ENCODE measurements at places on chromosomes 7 and 10. TPM values are rescaled to one million over a fixed set of nuclear protein-coding genes. Genes with fewer than 3 reads are reported as not detected.

DNA sequence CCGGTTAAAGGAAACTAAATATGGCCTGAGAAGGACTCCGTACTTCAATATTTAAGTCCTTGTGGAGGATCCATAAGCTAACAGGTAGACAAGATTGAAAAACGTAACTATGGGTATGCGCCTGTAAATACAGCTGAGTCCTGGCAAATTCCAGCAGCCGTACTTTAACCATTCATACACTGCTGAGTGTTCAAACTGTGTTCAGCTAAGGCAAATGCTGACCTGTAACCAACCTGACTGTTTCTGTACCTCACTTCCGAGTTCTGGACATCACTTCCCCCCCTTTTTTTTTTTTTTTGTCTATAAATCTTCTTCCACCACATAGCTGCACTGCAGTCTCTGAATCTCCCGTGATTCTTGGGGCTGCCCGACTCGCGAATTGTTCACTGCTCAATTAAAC is 69.1 kb downstream of the SRPK2 start:
- ATAC-seq, result no peak

DNA sequence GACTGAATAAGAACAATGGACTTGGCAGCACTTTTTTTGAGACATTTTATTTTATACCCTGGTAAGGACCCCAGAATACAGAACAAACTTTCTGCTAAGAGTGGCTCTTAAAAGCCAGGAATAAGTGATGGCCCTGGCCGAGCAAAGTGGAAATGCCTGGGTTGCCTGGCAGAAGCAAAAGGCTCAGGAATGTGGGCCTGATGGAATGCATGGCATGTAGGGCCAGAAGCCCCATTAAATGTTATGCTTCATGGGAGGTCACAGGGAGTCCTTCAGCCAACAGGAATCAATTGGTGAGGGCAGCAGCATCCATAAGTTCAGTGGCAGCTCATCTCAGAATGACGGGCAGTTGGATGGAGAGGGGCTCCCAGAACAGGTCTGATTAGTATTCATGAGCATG is 301.5 kb upstream of the CACNA2D1 start:
- no peak for ATAC-seq

- ATAC-seq, result no peak
These were observed 7.8 kb upstream of the LIPM start for GRCh38 chr10:88794731-88795130.

- ATAC-seq, result peak; percentile 97
These were observed 272.3 kb downstream of the TRIL start for GRCh38 chr7:28685644-28686417.

- ATAC-seq, result no peak
These were observed 629.6 kb upstream of the MGMT start for GRCh38 chr10:128837478-128837877.

- ATAC-seq, result no peak
These were observed 256.7 kb upstream of the GNAI1 start for GRCh38 chr7:79877874-79878465.

DNA sequence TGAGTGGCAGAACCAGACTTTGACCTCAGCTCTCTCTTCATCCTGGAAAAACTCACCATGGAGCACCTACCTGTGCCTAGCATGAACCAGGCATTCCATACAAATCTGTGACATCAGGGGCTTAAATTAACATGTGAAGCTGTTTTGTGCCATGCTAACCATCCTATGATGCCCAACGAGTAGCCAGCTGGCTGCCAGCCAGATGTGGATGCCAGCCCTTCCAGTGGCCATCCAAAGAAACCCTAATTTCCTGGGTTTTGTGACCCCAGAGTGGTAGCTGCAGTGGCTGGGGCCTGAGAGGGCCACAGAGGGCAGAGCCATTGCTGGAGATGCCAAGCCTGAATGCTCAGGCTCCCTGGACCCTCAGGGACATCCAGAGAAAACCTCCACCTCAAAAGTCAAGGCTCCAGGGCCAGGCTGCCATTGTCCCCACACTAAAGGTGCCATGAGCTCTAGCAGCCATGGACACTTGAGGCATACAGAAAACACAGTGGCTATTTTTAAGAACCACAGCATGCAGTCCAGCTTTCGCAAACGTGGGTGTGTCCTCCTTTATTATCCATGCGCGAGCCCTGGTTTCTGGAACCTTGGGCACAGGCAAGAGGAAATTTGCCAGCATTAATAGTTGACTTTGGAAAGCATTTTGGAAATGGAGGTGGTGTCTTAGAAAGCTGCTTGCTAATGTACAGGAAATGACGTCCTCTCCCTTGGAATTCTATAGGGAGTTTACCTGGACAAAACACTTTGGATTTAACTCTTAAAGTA is 6.0 kb downstream of the CPXM2 start:
- ATAC-seq, result peak; percentile 58

- ATAC-seq, result no peak
These were observed 52.5 kb upstream of the USP6NL start for GRCh38 chr10:11663763-11664555.

- no peak for ATAC-seq
These were observed 89.4 kb downstream of the SH3PXD2A start for GRCh38 chr10:103765981-103766380.

- no peak for ATAC-seq
These were observed 55.1 kb downstream of the LGI1 start for GRCh38 chr10:93812659-93813338.

GRCh38 chr7:41809940-41810576 is 107.2 kb upstream of the INHBA start:
- ATAC-seq, result no peak

DNA sequence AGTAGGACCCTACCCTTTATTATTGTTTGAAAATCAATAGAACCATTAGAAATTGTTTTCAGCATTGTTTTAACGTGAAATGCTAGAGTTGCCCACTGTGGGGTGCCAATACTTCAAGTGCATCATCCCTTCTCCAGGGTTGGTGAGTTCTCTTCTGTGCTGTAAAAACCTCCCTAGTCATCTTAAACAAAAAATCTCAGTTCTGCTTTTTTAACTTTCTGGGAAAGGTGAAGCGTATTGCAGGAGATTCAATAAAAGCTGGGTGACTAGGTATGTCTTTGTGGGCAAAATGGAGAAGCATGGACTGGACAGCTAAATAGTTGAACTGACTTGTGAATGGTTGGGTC is 699.1 kb downstream of the SUGCT start:
- ATAC-seq, result no peak

- peak; percentile 36 for ATAC-seq
These were observed 72.3 kb downstream of the PRPF18 start for GRCh38 chr10:13658871-13659685.

DNA sequence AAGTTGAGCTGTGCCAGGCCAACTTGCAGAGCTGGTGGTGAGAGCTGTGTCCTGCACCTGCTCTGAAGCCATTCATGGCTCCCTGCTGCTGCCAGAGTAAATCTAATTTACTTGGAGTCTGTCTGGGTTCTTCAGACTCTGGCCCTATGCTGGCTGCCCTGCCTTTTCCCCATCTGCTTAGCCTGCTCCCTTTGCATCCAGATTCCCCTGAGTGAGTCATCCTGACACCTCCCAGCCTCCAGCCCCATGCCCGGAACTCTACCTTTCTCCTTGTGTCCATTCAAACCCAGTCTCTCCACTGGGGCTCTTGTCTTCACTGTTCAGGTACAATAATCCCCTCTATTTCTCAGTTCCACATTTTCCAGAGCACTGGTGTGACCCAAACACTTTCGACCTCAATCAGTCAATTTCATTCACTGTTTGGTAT is 434.4 kb upstream of the ZMIZ1 start:
- ATAC-seq, result peak; percentile 75

- no peak for ATAC-seq
These were observed 149.9 kb downstream of the NEURL1 start for GRCh38 chr10:103643381-103643780.

DNA sequence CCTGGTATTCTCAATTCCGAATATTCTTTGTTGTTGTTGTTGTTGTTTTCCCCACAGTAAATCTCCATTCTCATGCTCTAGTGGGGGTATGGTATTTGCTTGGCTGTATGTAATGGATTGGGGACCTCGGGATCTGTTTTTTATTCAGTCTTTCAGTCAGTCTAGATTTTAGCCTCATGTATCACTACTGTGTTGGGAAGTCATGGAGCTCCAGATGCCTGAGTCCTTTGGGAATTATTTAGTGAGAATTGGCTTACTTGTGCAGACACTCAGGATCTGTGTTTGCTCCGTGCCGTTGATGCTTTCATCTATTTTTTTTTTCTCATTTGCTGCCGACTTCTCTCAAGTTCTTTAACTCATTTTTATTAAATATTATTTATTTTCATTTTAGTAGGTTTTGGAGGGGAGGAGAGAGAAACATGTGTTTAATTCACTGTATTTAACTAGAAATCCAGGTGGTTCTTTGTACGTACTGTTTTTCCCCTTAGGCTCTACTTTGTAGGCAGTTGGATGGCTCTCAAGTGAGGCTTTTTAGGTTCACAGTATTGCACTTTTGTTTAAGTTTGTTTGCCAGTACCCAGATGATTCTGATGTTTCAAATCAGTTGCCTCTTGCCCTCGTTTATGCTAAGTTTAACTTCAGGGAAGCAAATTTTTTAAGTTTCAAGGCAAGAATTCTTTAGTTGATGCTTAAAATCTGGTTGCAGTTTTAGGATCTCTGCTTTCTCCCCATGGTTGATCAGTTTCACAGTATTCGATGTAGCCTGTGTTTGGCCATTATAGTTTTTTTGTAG is 36.9 kb downstream of the ZNRF2 start:
- ATAC-seq, result no peak

- ATAC-seq, result no peak
These were observed 113.6 kb downstream of the GRK5 start for GRCh38 chr10:119320981-119321380.

DNA sequence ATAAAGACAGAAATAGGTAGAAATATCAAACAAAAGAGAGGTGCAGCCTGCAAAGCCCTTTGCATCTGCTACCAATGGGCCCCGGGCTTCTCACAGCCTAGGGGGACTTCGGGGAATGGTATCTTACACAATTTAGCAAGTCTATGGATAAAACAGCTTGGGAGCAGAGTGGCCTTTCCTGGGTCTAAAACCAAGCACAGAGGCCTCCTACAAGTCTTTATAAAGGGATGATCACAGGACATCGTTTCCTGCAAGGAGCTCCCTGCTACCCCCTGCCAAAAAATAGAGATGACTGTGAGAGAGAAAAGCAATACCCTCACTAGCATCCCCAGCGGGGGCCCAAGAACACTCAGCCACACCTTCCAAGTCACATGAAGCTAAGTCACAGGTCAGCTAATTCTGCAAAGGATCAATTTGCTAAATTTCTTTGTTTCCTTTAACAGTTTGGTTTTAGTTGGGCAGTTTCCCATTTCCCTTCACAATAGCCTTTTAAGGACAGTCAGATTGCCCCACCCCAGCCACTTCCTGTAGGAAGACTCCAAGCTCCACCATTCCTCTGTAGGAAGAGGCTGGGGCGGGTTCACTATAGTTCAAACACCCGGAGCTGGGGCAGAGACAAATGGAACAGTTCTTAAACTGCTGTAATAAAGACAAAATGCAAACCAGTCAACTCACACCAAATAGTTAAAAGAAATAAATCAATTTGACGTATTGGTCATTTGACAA is 105.5 kb downstream of the SLIT1 start:
- ATAC-seq, result no peak

DNA sequence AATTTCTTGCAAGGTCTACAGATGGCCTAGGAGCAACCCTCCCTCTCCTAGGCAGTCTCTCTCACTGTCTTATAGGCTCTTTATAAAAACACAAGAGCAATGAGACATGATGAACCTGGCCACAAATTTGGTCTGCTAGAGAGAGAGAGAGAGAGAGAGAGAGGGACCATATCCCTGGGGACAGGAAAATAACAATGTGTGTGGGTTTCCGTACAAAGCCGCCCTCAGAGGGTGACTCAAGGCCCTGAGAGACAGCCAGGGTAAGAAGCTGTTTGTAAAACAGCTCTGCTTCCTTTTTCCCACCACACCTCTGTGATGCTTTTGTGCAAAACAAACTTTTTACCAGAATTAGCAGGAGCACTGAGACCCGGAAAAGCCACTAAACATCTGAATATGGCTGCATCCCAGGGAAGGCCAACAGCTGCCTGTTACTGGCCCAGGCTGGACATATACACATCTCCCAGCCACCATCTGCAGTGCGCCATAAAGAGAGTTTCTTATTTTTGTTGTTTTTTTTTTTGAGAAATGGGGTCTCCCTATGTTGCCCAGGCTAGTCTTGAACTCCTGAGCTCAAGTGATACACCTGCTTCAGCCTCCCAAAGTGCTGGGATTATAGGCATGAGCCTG is 18.4 kb downstream of the GIMAP5 start:
- peak; percentile 16 for ATAC-seq

DNA sequence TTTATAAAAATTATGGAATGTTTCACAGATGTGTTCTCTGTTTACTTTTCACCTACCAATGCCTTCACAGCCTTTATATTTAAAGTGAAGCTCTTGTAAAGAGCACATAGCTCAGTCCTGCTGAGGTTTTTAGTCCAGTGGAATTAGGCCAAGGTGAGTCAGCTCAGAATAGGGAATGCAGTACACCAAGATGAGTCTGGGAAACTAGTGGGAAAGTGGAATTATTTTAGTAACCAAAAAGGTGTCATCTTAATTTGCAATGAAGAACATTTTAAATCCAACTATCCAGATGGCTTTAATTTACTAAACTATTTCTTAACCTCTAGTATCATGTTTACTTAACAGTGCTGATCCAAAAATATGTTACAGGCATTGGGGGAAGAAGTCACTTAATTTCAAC is 236.3 kb upstream of the CTBP2 start:
- ATAC-seq, result peak; percentile 22

- ATAC-seq, result no peak
These were observed 933.0 kb upstream of the ZNF722 start for GRCh38 chr7:63065684-63066083.

- ATAC-seq, result no peak
These were observed 528.2 kb upstream of the NRP1 start for GRCh38 chr10:33862536-33863105.

- no peak for ATAC-seq
These were observed 551.0 kb upstream of the FOXK1 start for GRCh38 chr7:4131063-4131462.

GRCh38 chr10:118028619-118029018 is 18.1 kb downstream of the RAB11FIP2 start:
- ATAC-seq, result no peak

GRCh38 chr10:118870467-118871243 is 115.9 kb upstream of the CACUL1 start:
- peak; percentile 50 for ATAC-seq

GRCh38 chr7:105816266-105816843 is 60.0 kb downstream of the ATXN7L1 start:
- ATAC-seq, result no peak

- ATAC-seq, result no peak
These were observed 80.3 kb upstream of the SCIN start for GRCh38 chr7:12490107-12490688.

The RHEB gene
- total RNA-seq, result 107 TPM

The MBL2 gene
- total RNA-seq, result not detected

The MICALL2 gene
- total RNA-seq, result 19.5 TPM

The TRIM4 gene
- total RNA-seq, result 31.9 TPM

The ADGRA1 gene
- total RNA-seq, result not detected

The INSYN2A gene
- total RNA-seq, result 0.40 TPM

The CNPY1 gene
- total RNA-seq, result not detected

The ANKRD61 gene
- total RNA-seq, result not detected

The SORBS1 gene
- total RNA-seq, result 1,866 TPM

The FOXI2 gene
- 0.77 TPM for total RNA-seq

The PCLO gene
- total RNA-seq, result 1.9 TPM

The HABP2 gene
- total RNA-seq, result not detected

The PLPP4 gene
- 2.5 TPM for total RNA-seq

The NEURL1 gene
- 0.19 TPM for total RNA-seq

The SPRN gene
- total RNA-seq, result 0.12 TPM

The GCK gene
- total RNA-seq, result 0.54 TPM

The DLX5 gene
- not detected for total RNA-seq

The PPP1R17 gene
- total RNA-seq, result not detected

The NUTM2E gene
- not detected for total RNA-seq

The RSPH10B gene
- not detected for total RNA-seq

The CYP2E1 gene
- 1.2 TPM for total RNA-seq

The CEP41 gene
- 3.6 TPM for total RNA-seq

The CPED1 gene
- total RNA-seq, result 35.1 TPM

The PRSS1 gene
- total RNA-seq, result not detected
